ENCODE measurements at places on chromosomes 5 and 9.

DNA sequence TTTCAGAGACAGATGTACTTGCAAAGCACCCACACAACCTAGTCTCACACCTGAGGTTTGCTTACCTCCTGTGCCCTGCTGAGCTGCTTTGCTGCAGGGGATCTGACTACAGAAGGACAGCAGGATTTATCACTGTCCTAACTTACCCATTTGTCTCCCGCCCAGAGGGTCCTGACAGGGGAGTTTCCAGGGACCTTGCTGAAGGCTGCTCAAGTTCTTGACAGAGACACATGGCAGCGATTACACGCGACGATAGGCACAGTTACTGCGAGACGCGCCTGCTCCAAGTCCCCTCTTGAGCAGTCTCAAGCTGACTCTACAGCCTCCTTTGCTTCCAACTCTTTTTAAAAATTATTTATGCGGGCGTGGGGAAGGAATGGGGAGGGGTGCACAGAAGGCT is 24.6 kb upstream of the GALNT10 start:
- no peak for DNase-seq

DNA sequence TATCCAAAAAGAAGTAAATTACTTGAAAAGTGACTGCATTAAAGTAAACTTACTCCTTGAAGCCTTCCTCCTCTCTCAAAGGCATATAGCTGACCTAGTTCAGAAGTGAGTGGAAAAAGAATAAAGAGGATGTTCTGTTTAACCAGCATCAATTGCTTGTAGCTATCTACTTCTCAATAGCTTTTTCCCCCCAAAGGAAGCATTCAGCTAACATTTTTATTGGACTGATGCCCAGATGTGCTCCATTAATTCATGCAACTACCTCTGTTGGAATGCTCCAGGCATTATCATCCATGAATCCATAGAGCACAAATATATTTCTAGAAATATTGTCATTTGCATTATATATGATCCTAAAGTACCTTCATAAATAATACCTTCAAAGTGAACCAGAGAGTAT is 132.8 kb downstream of the RASEF start:
- no peak for DNase-seq

GRCh38 chr9:134637241-134637640 is 4.4 kb upstream of the COL5A1 start:
- no peak for DNase-seq

- DNase-seq, result no peak
Observed at GRCh38 chr5:43855452-43855851, 252.5 kb downstream of the NNT start.

DNA sequence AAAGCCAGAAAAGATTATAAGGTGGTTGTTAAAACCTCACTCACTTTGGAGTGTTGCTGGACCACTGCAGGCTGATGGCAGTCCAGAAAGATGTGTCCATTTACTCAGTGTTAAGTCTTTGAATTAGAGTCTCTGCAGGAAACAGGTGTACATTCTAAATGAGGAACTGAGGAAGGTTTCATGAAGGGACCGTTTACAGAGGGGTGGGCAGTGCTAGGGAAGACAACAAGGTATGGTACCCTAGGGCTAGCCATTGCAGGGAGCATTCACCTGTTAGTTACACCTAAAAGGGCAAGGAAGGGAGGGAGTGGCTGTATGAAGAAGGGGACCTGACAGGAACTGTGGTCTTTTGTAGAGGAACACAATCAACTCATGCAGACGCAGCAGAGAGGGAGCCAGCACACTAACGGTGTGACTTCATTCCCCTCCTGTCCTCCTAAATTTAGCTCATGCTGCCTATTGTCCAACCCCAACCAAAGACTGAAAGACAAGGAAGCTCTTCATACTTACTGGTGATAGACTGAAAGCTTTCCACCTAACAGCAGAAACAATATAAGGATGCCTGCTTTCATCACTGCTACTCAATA is 32.2 kb upstream of the PAX5 start:
- no peak for DNase-seq

- no peak for DNase-seq
Observed at GRCh38 chr5:99019254-99019653, 90.4 kb upstream of the CHD1 start.

GRCh38 chr9:12271421-12271891 is 421.7 kb upstream of the TYRP1 start:
- DNase-seq, result no peak

DNA sequence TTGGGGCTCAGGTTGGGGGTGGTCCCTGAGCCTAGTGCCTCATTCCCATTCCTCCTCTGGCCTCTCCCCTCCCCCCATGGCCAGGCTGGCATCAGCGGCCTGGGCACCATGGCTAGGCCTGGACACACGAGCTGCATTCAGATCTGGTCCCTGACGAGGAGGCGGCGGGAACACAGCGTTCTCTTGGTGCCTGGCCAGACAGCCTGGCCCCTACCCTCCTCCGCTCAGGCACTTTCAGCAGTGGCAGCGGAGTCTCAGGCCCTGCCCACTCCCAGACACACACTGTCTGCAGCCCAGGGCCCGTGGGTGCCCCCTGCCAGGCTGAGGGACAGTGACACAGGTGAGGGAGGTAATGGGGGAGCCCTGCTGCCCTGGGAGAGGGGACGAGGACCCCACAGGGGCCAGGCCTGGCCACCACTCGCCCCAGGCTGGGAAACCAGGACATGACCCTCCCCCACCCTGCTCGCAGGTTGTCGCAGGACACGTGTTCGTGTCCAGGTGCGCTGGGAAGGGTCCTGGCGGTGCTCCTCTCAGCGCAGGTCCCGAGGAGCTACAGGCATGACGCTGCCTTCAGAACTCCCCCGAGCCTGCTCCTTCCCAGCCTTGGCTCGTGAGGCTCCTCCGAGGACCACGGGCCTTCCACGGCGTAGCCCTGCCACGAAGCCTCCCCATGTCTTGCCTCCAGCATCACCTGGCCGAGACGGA is 19.9 kb upstream of the UBAC1 start:
- DNase-seq, result no peak

- no peak for DNase-seq
Observed at GRCh38 chr9:38043931-38044623, 24.9 kb downstream of the SHB start.

DNA sequence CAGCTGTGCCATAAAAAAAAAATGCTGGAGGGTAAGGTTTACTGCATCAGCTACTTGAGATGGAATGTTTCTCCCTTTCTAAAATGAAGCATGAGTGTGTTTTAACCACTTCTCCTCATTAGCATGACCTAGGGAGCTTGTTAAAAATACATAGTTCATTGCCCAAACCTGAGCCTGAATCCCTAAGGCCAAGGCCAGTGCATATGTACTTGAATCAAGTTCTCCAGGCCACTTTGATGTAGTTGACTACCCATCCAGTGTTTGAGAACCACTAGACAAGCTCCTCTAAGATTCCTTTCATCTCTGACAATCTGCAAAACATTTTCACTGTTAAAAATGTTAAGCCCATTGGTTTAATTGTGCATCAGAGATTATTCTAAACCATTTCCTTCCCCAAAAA is 6.7 kb downstream of the TIMD4 start:
- no peak for DNase-seq

DNA sequence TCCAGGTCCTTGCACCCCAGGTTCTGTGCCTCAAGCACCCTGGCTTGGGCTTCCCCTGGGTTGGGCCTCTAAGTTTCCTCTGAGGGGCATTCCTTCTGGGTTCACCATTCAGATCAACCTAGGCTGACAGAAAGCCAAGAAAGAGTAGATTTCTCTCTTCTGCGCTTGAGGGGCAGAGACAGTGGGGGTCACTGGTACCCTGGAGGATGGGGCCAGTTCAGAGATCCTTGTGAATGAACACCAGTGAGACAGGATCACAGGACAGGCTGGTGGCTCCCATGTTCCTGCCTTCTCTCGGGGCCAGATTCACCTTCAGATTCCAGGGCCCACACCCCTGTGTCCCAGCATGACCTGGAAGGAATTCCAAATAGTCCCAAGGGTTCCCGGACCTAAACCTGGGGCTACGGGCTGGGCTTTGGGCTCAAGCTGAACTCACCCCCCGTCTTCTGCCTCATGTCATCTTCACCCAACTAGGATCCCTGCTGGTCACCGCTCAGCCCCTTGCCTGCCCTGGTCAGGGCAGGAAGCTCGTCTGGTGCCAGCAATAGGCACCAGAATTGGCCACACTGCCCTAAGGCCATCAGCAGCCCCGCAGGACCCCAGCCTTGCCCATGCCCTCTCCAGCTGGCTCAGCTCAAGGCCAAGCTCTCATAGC is 91.8 kb upstream of the MVB12B start:
- DNase-seq, result no peak

DNA sequence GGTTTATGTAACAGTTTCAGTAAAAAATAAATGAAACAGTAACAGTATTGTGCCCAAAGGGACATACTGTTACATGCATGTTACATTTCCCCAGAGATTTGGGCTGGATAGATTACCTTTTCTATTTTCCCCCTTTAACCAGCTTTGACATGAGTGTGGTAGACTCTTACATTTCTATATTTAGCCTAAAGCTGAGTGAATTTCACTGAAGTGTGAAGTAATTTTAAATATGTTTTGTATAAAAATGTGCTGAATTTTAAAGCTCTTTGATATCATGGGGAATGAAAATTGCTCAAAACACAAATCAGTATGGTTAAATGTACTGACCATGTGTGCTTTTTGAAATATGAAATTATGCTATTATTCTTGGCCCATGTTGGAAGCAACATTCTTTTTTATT is 122.3 kb upstream of the CDH10 start:
- no peak for DNase-seq

- no peak for DNase-seq
Observed at GRCh38 chr5:618450-618849, 6.3 kb downstream of the CEP72 start.

DNA sequence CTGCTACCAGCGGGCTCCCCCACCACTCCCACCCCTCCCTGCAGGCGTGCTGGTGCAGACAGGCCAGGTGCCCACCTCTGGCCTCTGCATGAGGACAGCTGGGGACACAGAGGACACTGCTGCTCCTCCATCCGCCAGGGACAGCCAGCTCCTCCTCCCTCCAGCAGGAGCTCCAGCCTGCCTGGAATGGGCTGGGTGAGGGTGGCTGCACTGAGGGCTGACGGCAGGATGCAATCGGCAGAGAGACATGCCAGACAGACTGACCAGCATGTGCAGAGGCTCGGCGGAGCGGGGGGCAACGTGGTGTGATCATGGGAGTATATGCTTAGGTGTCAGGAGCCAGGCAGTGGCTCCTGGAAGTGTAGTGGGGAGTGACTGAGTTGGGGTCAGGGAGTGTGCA is 68.4 kb downstream of the RASGEF1C start:
- no peak for DNase-seq

- DNase-seq, result no peak
Observed at GRCh38 chr5:146635443-146635842, 119.5 kb upstream of the GPR151 start.

DNA sequence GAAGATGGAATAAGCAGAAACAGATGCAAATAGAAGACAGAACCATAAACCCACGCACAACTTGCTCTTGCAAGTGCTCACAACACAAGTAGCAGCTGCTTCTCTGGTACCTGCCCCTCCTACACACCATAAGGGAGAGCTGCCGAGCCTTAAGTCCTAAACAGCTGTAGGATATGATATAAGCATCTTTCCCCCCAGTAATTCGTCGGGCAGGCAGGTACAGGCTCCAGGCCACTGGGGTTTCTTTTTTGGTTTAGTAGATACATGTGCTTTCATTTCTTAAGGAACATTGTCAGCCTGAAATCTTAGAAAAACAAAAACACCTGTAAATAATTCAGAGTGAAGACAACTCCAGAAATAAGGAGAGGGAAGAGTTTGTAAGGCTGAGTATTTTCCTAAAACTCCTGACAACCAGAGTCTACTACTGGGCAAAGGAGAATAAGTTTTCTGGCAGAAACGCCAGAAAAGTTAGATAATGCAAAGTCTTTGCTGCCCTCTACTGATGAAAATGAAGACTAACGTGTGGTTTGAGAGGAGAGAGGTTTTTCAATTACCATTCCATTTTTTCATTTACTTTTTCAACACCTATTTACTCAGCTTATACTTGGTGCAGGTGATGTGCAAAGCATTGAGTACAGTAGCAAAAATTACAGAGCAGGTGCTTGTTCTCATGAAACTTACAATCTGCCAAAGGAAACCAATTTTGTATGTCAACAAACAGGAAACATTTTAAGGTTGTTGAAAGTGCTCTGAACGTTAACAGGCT is 20.1 kb upstream of the TCERG1 start:
- DNase-seq, result no peak

GRCh38 chr9:87381050-87381711 is 116.5 kb upstream of the DAPK1 start:
- no peak for DNase-seq

DNA sequence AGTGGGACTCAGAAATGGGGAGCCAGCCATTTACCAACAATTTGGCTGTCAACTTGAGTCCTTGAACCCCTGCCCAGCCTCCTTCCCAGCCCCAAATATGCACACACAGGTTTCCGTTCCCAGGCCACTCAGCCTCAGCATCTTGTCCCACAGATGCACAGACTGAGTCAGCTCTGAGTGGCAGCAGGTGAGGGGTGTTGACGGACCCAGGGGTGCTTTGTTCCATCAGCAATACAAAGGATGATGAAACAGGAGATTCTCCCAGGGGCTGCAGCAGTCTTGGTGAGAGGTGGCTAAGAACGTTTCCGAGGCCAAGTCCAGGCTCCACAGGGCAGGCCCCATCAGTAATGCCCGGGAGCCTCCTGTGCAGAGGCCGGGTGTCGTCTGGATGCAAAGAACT is 4.9 kb upstream of the OLFM1 start:
- no peak for DNase-seq

DNA sequence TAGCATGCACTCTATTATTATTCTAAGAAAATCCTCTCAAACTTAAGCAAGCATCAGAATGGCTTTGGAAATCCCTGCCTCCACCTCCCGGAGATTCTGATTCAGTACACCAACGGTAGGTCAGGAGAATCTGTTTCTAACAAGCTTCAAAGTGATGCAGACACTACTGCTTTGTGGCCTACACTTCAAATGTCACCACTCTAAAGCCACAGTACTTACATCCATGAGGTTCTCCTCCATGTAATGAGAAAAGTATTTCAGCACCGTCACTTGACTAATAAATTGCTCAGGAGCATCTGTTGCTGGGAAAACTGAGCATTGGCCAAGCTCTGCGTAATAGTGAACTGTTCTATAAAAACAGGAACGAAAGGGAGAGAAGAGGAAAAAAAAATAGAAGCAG is 4.8 kb downstream of the PLK2 start:
- no peak for DNase-seq
